ENCODE measurements at places on chromosomes 4 and X. TPM values are rescaled to one million over a fixed set of nuclear protein-coding genes. Genes with fewer than 3 reads are reported as not detected.

Gene TLR1
- 2.2 TPM for total RNA-seq

Gene UGT2B11
- not detected for total RNA-seq

Gene MND1
- 9.7 TPM for total RNA-seq

Gene SYTL4
- 1.9 TPM for total RNA-seq

Gene LARP1B
- total RNA-seq, result 56.1 TPM

Gene RAB41
- not detected for total RNA-seq

Gene LUZP4
- not detected for total RNA-seq

Gene TLR10
- not detected for total RNA-seq

Gene IGSF1
- total RNA-seq, result not detected

Gene RIPPLY1
- not detected for total RNA-seq

- H3K36me3 ChIP-seq, result no peaks in the 10 kb centered on the region
- H3K4me3 ChIP-seq, result peak overlapping the region; percentile 78
- peak; percentile 73 for DNase-seq
- peaks cover 8% of the 10 kb centered on the region for H3K4me1 ChIP-seq
- no peaks in the 10 kb centered on the region for H3K27me3 ChIP-seq
Measured at GRCh38 chr4:125368671-125369081, 53.9 kb downstream of the FAT4 start.

DNA sequence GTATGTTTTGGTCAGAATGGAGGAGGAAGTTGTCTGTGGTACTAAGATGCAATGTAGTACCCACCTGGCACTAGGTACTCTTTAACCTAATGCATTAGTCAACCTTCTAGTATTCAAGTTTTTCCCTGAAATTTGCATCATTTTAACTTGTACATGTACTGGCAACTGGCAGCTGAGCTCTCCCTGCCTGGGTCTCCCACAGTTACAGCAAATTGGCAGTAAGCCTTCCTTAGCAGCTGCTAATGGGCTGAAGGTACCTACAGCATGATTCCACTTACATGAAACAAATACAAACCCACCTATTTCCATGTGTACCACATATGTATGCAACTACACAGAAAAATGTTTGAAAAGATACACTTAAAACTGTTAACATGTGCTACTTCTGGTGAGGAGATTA, 8.1 kb upstream of the KLHL2 start:
- H3K36me3 ChIP-seq, result no peaks in the 10 kb centered on the region
- no peak overlapping the region for H3K27ac ChIP-seq
- H3K4me3 ChIP-seq, result no peak overlapping the region
- peaks cover 26% of the 10 kb centered on the region for H3K4me1 ChIP-seq
- H3K27me3 ChIP-seq, result no peaks in the 10 kb centered on the region
- peak; percentile 18 for DNase-seq

DNA sequence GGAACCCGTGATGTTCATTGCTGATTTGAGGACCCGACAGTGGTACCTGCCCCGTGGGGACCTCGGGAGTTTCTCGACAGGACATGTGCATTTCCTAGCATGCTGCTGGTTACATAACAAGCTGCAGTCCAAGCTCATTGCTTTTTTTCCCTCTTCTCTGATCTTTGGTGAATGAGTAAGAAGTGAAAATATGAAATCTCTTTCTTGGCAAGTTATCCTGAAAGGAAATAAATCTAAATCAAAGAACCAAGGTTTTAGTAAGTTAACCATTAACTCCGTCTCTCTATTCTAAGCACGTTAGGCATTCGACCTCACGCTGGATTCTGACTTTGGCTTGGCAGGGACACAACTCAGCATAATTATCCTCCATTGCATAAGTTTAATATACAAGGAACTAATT, 86.6 kb downstream of the STK32B start:
- H3K4me3 ChIP-seq, result no peak overlapping the region
- H3K27ac ChIP-seq, result no peak overlapping the region
- no peak for DNase-seq
- H3K36me3 ChIP-seq, result no peaks in the 10 kb centered on the region
- H3K27me3 ChIP-seq, result peaks cover 43% of the 10 kb centered on the region

DNA sequence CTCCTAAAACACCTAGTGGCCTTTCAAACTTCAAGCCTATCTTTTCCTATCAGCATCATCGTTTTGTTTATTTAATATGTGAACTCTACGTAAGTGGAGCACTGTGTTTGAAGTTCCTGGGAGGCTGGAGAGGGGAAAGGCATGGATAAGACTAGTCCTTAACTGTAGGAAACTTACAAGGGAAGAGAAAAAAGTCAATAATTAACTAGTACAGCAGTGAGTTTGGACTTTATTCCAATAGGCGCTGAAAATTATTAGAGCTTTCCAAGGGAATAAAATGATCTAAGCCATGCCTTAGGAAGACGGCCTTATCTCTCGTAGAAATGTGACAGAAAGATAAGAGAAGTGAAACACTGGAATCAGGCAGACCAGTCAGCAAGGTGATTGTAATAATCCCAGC, 55.3 kb downstream of the AMOT start:
- no peak overlapping the region for H3K4me3 ChIP-seq
- no peaks in the 10 kb centered on the region for H3K36me3 ChIP-seq
- H3K27ac ChIP-seq, result no peak overlapping the region
- H3K4me1 ChIP-seq, result no peaks in the 10 kb centered on the region
- no peak for DNase-seq
- H3K27me3 ChIP-seq, result peaks cover 61% of the 10 kb centered on the region

DNA sequence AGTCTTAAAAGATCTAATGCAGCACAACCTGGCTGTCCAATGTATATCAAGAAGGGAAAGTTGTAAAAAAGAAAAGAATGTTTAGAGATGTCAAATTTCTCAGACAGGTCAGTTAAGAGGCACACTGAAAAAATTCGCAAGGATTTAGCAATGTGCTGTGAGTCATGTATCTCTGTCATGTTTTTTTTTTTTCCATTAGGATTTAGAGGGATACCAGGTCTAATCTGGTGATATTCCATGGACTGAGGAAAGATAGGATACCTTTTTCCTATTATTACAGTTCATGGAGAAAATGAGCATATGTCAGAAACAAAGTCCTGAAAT, 815.4 kb upstream of the PCDH10 start:
- H3K4me3 ChIP-seq, result peak overlapping the region; percentile 5
- H3K27ac ChIP-seq, result peak overlapping the region; percentile 8
- H3K4me1 ChIP-seq, result peaks cover 21% of the 10 kb centered on the region
- peak; percentile 51 for DNase-seq

- H3K4me3 ChIP-seq, result peak overlapping the region; percentile 93
- peaks cover 5% of the 10 kb centered on the region for H3K4me1 ChIP-seq
- H3K27me3 ChIP-seq, result no peaks in the 10 kb centered on the region
- H3K27ac ChIP-seq, result peak overlapping the region; percentile 93
- no peak for DNase-seq
- peaks cover 7% of the 10 kb centered on the region for H3K36me3 ChIP-seq
Measured at GRCh38 chr4:78938474-78938867, 767 bp downstream of the PAQR3 start.

- H3K36me3 ChIP-seq, result no peaks in the 10 kb centered on the region
- H3K4me3 ChIP-seq, result peak overlapping the region; percentile 82
- no peak overlapping the region for H3K27ac ChIP-seq
- peaks cover 5% of the 10 kb centered on the region for H3K4me1 ChIP-seq
- DNase-seq, result peak; percentile 30
Measured at GRCh38 chr4:176001151-176002006, 64.3 kb upstream of the WDR17 start.

GRCh38 chr4:167185465-167185864, 48.8 kb downstream of the SPOCK3 start:
- H3K27me3 ChIP-seq, result no peaks in the 10 kb centered on the region
- H3K36me3 ChIP-seq, result no peaks in the 10 kb centered on the region
- H3K4me3 ChIP-seq, result no peak overlapping the region

GRCh38 chrX:86002076-86002896, 45.1 kb downstream of the CHM start:
- H3K27me3 ChIP-seq, result no peaks in the 10 kb centered on the region
- no peak overlapping the region for H3K27ac ChIP-seq
- H3K36me3 ChIP-seq, result no peaks in the 10 kb centered on the region
- H3K4me1 ChIP-seq, result peaks cover 18% of the 10 kb centered on the region

- no peaks in the 10 kb centered on the region for H3K36me3 ChIP-seq
- no peak overlapping the region for H3K27ac ChIP-seq
- peak; percentile 41 for DNase-seq
- no peaks in the 10 kb centered on the region for H3K4me1 ChIP-seq
Measured at GRCh38 chr4:54937501-54937900, 187.9 kb downstream of the KDR start.

- H3K27me3 ChIP-seq, result peaks cover 67% of the 10 kb centered on the region
- no peak for DNase-seq
- H3K36me3 ChIP-seq, result no peaks in the 10 kb centered on the region
- no peaks in the 10 kb centered on the region for H3K4me1 ChIP-seq
- no peak overlapping the region for H3K27ac ChIP-seq
Measured at GRCh38 chrX:132831336-132831973, 127.0 kb downstream of the HS6ST2 start.

- H3K27ac ChIP-seq, result no peak overlapping the region
- H3K36me3 ChIP-seq, result no peaks in the 10 kb centered on the region
- no peak overlapping the region for H3K4me3 ChIP-seq
- no peaks in the 10 kb centered on the region for H3K27me3 ChIP-seq
Measured at GRCh38 chr4:124415146-124415545, 297.4 kb downstream of the ANKRD50 start.

- no peaks in the 10 kb centered on the region for H3K4me1 ChIP-seq
- H3K4me3 ChIP-seq, result no peak overlapping the region
- no peaks in the 10 kb centered on the region for H3K36me3 ChIP-seq
- no peak overlapping the region for H3K27ac ChIP-seq
Measured at GRCh38 chrX:17442898-17443297, 67.9 kb downstream of the NHS start.

Data from MCF 10A (cell line).